ENCODE measurements at places on chromosomes 4 and X.

GRCh38 chrX:10622197-10622596 is 1.8 kb upstream of the MID1 start:
- DNase-seq, result no peak

- DNase-seq, result no peak
Measured at GRCh38 chrX:15405846-15406245, 21.6 kb upstream of the VEGFD start.

GRCh38 chr4:155232432-155232831 is 24.0 kb downstream of the NPY2R start:
- DNase-seq, result no peak

DNA sequence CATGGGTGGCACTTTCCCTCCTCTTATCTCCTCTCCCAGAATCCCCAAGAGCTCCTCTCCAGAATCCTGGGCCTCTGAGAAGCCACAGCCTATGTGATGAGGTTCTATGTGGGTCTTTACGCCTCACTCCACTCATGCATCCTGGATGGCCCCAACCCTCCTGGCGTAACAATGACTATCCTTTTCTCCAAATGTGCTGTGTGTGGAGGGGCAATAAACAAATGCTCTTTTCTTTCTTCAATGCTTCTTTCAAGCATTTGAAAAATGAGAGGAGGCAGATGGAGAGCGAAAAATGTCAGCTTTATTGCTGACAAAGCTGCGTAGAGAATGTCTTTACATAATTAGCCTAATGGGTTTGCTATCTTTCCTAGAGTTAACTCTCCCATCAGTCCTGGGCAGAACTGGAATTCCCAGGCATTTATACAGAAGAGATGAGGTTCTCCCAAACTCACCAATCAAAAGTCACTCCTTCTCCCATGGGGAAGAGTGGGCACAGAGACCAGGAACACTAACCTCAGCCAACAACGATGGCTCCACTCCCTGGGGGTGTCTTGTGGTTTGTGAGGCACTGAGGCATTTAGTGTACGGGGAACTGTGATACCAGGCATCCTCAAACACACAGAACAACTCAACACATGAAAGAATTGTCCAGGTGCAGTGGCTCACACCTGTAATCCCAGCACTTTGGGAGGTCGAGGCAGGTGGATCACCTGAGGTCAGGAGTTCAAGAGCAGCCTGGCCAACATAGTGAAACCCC is 118.9 kb upstream of the SLC34A2 start:
- DNase-seq, result no peak

GRCh38 chr4:181777518-181777917 is 465.7 kb upstream of the TENM3 start:
- DNase-seq, result no peak

DNA sequence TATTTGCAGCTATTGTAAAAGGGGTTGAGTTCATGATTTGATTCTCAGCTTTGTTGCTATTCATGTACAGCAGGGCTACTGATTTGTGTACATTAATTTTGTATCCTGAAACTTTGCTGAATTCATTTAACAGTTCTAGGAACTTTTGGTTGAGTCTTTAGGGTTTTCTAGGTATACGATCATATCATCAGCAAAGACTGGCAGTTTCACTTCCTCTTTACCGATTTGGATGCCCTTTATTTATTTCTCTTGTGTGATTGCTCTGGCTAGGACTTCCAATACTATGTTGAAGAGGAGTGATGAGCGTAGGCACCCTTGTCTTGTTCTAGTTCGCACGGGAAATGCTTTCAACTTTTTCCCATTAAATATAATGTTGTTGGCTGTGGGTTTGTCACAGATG is 48.1 kb downstream of the NPY1R start:
- no peak for DNase-seq

- DNase-seq, result no peak
Measured at GRCh38 chr4:158802914-158803313, 34.1 kb downstream of the FNIP2 start.

DNA sequence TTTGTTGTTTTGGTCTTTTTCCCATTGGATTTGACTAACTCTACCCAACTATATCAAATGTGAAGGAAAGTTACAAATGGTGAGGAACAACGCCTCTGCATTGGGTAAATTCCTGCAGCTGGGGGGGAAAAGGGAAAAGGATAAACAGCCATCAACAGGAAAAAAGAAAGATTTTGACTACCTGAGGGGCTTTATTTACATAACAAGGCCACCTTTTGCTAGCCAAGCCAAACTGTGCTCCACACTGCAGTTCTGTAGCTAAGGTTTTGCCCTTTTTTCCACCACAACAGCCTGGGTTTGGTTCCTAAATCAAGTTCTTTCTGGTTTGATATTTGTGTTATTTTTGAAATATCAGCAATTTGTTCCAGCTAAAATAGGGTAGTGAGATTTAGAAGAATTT is 40.8 kb downstream of the RHOXF2B start:
- no peak for DNase-seq

DNA sequence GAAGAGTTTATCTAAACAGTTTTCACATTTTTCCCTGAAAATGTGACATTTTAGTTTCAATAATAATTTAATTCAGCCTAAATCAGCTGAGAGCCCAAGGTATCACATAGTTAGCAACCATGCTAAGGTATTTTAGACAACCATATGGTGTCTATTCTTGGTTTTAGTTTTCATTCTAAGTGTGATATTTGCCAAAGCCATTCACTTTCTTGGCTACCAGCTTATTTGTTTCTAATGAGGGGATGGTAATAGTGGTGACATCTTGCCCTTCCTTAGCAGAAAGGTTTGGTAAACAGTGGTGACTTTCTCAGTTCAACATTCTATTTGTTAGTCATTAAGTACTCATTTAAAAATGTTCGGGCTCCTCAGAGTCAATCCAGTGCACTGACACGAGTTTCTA is 854.9 kb upstream of the HTR2C start:
- DNase-seq, result no peak

DNA sequence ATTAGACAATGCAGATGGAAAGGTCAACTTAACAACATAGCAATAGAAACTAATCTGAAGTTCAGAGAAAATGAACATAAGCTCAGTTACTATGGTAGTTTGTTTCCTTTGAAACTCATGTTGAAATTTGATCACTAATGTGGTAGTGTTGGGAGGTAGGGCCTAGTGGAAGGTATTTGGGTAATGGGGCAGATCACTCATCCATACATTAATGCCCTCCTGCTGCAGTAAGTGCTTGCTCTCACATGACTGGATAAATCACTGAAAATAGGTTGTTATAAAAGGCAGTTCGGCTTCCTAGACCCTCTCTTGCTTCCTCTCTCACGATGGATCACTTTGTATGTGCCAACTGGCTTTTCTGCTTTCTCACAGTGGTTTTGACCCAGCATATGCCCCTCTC is 567.4 kb upstream of the GALNT7 start:
- no peak for DNase-seq

DNA sequence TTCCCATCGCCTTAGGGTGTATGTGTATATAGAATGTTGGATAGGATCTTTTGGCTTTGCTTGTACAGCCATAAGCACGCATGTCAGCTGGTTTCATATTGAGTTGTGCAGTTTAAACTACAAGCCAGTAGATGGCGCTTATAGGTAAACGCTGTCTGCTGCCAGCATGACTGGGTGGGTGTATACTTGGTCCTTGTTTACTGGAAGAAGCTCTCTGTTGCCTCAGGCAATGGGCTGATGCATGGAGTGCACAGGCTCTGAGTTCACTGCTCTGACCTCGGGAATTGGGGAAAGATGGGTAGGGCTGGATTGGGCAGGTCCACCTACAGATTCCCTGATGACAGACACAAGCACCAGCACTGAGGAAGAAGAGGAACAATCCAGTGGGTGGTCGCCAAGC is 831.5 kb downstream of the STIM2 start:
- DNase-seq, result no peak

GRCh38 chr4:170124406-170124805 is 34.6 kb upstream of the AADAT start:
- DNase-seq, result no peak

- DNase-seq, result no peak
Measured at GRCh38 chr4:72971572-72971971, 97.9 kb downstream of the COX18 start.

DNA sequence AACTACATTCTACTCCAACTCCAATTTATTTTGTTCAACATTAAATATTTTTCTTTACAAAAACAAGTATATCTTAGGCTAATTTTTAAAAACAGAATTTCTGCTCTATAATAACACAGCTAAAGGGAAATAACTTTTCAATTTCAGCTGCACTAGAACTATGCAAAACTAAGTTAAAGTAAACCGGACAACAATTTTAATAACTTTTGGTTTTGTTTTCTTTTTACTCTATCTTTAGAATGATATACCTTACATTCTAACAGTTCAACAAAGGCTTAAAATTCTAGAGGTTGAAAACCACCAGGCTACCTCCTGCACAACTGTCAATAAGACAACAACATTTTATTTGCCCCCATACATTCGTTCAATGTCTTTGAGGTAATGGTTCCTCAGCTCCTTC is 18.7 kb upstream of the KCNE5 start:
- DNase-seq, result no peak

DNA sequence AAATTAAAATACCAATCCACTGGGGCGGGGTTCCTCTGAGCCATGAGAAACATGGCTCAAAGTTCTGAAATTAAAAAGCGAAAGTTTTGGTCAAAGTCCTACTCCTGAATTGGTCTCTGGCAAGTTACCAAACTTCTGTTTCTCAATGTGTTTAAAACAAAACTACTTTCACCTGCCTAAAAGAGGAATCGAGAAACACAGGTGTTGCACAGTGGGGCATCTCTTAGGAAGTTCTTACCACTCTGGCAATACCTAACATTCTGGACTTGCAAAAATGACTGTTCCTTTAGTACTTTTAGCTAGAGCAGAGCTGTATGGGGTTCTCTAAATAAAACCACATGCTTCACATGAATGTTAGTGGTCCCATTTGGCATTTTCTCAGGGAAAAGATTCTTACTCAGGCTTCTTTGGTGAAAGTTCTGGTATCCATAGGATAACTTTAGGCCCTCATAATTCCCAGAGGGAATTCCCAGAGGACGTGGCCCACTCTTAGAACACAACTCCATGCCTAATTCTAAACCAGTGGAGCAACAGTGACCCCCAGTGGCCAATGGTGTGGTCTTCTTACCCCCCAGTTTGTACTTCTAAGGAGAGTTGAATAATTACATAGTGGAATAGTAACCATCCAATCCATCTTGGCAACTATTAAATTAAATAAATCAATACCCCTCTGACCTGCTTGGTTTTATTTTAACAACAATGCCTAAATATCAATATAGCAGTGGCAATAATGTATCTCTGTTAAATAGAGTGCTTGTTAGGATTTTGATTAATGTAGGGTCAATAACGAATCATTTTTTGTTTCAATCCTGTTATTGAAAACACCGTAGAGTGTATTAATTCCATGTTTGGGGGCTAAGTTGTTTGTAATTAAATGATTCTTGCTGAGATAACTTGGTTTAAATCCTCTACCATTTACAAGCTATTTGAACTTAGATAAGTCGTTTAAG is 21.9 kb downstream of the BMP3 start:
- no peak for DNase-seq

GRCh38 chrX:15881381-15881897 is 26.8 kb upstream of the AP1S2 start:
- DNase-seq, result no peak

- no peak for DNase-seq
Measured at GRCh38 chr4:129974730-129975129, 878.8 kb downstream of the C4orf33 start.

DNA sequence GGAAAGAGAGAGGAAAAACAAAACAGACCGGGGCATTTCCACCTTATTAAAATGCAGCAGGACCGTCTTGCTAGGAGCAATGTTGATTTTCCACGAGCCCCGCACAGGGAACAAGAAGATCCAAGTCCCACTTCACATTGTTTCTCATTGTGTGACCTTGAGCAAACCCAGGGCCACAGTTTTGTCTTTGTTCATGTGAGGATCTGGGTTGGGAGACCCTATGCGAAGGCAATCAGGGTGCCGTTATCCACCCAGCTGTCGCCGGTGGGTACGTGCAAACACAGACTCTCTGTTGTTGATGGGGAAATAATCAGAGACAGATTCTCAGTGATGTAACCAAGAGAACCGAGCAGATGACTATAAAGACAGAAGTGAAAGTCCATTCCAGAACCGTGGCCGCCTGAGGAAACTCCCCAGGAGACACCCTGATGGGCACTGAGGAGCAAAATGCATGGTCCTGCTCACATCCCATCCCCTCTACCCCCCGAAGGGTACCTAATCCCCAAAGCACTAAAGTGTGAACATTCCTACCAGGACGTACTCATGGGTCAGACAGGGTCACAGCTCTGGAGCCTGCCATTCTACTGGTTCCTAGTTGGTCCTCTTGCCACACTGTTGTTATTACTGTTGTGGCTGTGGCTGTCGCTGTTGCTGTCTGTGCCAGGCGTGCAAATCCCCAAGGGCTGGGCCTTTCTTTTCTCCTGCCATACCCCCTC is 102.7 kb upstream of the RBPJ start:
- DNase-seq, result no peak

DNA sequence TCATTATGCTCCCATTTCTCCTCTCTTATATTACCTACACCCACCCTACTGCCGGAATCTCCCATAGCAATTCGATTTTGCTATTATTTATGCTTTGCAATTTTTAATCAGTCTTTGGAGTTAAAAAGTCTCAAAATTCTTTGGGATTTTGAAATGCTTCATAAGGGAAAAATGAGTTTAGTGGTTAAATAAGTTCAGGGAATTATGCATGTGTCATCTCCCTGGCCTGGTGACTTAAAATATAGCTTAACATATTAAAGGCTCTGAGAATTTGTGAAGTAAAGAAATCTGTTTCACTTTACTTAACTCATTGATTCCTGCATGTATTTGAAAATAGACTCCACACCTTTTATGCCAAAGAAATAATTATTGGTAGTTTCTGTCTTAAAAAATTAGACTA is 185.1 kb upstream of the DIPK2B start:
- DNase-seq, result no peak

- DNase-seq, result no peak
Measured at GRCh38 chrX:114073926-114074325, 510.0 kb upstream of the HTR2C start.

DNA sequence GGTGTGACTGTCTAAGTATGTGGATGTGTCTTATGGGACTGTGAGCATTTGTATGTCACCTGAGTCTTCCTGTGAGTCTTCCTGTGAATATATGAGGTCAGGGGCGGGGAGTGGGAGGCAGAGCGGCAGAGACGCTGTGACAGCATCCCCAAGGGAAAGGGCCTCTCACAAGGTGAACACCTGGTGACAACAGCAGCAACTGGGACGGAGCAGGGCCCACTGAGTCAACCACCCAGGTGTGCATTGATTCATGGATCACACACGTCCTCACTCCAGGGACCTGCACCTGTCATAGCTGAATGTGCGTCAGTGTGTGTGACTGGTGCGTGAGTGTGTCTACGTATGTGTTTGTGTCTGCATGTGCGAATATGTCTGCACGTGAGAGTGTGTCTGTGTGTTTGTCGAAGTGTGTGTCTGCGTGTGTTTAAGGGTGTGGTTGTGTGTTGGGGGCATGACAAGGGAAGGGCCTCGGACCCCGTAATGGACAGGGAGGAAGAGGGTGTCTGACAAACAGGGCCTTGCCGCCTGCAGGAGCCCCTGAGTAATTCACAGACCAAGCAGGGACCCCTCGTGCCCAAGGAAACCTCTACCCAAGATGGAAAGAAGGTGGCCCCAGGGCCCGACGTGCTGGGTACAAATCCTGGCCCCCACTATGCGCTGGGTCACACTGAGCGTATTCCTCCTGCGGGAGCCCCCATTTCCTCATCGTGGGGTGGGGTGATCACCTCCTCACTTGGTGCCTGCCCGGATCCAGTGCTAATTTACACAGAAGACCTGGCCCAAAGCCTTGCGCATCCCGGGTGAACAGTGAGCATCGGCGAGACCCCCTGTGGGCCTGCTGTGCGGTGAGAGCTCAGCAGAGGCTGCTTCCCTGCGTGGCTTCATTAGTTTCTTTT is 76.7 kb downstream of the ABLIM2 start:
- no peak for DNase-seq

- no peak for DNase-seq
Measured at GRCh38 chr4:27270435-27270834, 409.8 kb downstream of the STIM2 start.

Data from CD4-positive, alpha-beta memory T cell (primary cell).